ENCODE measurements at places on chromosomes 11 and 22.
A peak's percentile ranks its signal among the peaks of the same experiment; 100 is the strongest.

- peak; percentile 33 for DNase-seq
Observed at GRCh38 chr11:10233581-10233980, 60.4 kb downstream of the SBF2 start.

GRCh38 chr11:12053606-12054361 is 45.4 kb upstream of the DKK3 start:
- DNase-seq = no peak

DNA sequence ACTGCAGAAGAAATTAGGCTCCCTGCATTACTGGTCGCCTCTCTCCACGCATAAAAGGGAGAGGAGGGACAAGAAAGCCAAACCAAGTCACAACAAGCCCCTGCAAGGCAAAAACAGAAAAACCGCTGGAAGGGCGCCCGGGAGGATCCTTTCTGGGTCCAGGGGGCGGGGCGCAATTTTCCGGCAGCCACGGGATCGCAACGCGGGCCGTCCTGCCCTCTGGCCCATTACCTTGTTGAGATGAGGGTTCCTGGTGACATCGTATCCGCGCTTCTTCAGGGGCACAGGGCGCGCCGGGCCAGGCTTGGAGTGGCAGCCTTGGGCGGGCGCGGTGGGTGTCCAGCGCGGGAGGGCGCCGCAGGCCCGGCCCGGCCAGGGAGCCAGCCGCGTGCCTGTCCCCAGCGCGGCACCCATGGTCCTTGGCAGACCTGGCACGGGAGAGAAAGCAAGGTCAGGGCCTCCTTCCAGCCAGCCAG is 847 bp downstream of the ME3 start:
- DNase-seq = no peak

DNA sequence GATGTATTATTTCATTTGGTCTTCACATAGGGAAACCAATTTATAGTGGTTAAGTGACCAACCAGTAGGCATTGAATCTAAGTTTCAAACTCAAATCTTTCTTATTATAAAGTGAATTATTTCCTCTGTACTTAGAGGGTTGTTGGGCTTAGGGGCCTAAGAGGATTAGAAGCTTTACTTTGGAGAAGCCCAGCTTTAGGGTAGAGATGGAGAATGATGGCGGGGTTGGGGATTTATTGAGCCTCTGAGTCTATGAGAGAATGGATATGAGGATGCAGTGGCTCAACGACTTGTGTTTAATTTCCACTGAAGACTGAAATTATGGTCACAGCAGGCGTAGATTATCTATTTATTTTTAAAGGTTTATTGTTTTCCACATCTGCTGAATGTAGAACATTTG is 55.5 kb downstream of the CHRDL2 start:
- DNase-seq = peak; percentile 75

- DNase-seq = no peak
Observed at GRCh38 chr11:129864811-129865210, 30.6 kb downstream of the NFRKB start.

DNA sequence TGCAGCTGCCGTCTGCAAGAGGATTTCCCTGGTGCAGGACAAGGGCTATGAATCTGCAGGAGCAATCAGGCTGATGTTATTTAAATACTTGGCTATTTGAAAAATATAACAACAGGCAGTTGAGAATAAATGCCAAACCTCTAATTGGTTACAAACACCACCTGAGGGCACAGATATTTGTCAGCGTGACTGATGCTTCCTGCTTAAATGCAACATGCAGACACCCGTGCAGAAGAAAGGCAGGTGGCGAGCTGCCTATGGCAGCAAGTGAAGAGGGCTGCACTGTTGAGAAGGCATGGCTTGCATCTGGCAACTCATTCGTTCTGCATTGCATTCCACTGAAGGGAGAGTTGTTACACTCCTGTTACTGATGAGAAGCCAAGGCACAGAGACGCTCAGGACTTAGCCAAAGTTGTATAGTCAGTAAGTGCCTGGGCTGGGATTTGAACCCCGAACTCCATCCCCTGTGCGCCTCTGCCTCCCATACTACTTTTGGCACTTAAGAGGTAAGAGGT is 350.6 kb downstream of the TENM4 start:
- no peak for DNase-seq

DNA sequence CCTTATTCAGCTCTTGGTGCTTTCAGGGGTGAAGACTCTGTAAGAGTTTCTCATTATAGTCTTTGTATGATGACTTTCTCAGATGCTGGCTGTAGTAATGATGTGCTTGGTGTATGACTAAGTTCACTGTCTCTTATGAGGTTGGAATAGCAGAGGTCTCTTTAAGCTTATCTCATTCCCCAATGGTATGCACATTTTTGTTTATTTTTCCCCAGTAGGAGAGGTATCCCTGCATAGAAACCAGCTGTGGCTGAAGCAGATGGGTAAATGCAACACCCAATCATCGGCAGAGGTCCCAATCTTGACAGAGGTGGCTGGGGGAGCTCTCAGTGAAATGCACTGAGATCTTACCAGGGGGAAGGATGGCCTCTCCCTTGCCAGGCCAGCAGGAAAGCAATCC is 34.6 kb downstream of the BBOX1 start:
- DNase-seq = no peak

DNA sequence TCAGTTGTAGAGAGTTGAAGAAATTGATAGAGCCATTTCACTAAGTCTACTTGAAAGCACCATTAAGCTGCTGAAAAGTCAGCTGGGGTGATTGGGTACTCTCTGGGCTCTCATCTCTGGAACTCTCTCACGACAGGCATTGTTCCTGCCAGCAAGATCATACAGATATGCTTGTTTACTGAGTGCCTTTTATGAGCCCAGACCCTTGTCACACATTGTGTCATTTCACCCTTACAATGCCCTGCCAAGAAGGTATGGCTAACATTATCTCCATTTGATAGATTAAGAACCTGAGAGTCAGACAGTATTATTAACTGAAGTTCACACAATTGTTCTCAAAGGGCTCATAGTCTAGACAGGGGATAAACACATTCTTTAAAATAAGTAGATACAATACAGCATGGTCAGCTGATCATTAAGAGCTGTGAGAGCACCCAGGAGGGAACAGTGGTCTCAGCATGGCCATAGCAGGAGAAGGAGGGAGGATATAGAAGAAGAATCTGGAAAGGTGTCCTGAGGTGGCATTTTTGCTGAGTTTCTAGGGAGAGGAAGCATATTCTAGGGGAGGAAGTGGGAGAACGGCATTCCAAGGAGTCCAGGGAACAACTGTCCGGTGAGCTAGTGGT is 580.5 kb downstream of the INSC start:
- peak; percentile 24 for DNase-seq

DNA sequence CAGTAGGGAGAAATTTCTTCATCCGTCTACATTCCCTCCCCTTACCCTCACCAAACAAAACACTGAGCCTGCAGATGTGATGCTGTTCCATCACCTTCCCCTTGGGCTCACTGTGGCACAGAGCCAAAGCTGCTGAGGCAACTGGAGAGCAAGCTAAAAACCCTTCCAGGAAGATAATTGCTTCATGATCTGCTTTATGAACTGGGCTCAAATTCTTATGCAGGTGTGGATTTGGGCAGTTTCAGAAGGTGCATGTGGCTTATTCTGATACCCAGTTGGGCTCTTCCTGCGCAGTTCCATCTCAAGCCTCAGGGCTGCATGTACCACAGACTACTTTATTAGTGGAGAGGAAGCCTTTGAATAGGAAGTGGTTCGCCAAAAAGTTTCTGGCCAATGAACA is 58.3 kb downstream of the AAMDC start:
- no peak for DNase-seq

DNA sequence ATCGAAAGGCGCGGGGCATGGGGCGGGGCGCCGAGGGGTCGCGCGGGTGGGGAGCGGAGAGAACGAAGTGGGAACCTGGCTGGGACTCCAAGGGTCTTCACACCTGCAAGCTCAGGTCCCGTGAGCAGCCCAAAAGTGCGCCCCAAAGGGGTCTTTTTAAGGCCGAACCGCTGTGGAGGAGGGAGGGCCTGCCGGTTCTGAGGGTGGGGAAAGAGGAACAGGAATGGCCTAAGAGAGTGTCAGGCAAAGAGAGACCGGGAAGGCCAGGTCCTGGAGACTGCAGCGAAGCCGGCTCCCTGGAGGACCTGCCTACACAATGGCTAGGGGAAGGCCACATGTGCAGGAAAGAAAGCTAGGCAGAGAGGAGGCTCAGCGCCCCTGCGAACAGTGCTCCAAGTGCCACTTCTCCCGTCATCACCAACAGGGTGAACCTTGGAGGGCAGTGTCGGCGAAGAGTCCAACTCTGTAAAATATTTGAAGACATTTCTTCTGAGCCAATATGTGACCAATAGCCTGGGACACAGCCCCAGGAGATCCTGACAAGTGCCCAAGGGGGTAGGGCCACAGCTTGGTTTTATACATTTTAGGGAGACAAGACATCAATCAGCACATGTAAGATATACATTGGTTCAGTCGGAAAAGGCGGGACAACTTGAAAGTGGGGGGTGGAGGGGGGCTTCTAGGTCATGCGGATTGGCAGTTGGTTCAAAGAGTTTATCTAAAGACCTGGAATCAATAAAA is 710 bp upstream of the DGCR2 start:
- DNase-seq = no peak

GRCh38 chr11:104588970-104589369 is 309.3 kb downstream of the CASP12 start:
- DNase-seq = no peak

DNA sequence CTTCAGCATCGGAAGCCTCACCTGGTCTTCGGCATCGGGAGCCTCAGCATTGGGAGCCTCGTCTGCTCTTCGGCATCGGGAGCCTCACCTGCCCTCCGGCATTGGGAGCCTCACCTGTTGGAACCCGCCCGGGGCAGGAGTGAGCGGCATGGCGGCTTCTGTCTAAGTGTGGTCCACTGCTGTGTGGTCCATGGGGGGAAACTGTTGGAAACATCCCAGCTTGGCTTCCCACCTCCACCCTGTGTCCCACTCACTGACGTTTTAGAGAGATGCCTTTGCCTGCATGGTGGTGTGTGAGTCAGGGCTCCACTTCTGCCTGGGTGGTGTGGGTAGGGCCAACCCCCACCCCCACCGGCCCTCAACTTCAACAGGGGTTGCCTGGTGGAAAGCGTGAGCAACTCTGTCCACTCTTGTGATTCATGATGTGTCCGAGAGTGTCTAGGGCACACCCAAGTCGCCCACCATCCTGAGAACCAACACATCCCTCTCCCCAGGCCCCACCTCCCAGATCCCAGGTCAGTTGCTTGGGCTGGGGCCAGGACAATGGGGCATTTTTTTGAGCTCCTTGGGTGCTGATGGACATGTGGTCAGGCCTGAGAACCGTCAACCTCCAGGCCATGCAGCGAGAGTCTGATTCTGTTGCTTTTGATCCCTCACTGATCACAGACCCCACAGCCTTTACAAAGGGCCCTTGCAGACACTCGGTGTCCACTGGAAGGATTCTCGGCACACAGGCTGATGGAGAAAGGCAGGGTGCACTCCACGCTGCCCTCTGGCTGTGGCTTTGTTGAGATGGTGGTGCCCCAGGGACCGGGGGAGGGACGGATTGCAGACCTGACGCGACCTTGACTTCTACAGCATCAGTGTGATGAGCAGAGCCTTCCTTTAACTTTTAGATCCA is 406.7 kb downstream of the TBC1D22A start:
- no peak for DNase-seq

DNA sequence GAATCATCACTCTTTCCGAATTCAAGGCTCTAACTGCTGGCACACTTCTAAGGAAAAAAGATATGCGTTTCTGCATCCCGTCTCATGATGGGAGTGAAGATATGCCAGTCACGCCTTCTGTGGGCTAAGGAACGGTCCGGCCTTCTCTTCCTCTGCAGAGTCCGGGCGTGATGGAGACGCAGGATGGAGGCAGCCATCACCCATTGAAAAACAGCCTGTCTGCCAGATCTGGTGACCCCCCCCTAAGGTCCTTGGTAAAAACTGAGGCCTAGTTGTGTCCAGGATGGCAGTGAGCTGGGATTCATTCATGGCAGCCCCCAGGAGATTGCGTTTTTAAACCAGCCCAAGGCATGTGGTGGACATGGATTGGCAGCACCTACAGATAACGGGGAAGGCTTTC is 6.9 kb upstream of the EFCAB6 start:
- no peak for DNase-seq

- peak; percentile 45 for DNase-seq
Observed at GRCh38 chr11:47177229-47177845, 658 bp upstream of the ARFGAP2 start.

DNA sequence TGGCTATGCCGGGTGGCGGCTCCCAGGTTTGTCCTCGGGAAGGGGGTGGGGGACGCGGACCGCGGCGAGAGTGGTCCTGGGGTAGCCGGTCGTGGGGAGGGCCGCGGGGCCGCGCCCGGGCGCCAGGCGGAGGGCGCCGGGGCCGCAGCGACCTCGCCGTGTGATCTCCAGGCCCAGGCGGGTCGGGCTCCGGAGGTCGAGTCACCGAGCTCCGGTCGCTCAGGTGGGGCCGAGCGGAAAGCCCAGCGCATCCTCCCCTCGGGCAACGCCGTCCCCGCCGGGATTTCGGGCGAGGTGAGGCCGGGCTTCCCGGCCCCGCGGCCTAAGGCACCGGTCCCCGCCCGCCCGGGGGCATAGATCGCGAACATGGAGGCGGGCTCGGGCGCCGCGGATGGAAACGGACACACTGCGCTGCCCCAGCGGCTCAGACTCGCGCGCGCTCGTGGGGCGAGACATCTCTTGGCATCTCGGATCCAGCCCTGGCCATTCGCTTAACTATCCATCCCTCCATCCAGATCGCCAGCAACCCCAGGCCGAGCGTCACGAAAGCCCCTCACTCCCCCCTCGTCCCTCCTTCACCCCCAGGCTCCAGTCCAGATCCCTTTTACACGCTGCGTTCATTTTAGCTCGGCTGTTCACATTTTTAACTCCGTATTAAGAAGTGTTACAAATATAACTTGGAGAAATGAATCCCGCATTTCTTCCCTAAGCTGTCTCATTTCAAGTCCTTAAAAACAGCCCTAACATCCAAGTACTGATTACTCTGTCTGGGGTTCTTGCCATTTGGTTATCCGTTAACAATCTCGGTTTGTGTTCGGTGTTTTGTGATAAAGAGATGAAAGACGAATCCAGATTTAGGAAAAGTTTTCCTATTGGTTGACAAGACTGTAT is 460 bp downstream of the ZC3H12C start:
- no peak for DNase-seq

GRCh38 chr11:80916173-80916798 is 1475.5 kb upstream of the TENM4 start:
- no peak for DNase-seq

- DNase-seq = no peak
Observed at GRCh38 chr11:64726867-64727530, 4.0 kb upstream of the NRXN2 start.

- DNase-seq = no peak
Observed at GRCh38 chr11:118690553-118691304, 11.3 kb upstream of the TREH start.

DNA sequence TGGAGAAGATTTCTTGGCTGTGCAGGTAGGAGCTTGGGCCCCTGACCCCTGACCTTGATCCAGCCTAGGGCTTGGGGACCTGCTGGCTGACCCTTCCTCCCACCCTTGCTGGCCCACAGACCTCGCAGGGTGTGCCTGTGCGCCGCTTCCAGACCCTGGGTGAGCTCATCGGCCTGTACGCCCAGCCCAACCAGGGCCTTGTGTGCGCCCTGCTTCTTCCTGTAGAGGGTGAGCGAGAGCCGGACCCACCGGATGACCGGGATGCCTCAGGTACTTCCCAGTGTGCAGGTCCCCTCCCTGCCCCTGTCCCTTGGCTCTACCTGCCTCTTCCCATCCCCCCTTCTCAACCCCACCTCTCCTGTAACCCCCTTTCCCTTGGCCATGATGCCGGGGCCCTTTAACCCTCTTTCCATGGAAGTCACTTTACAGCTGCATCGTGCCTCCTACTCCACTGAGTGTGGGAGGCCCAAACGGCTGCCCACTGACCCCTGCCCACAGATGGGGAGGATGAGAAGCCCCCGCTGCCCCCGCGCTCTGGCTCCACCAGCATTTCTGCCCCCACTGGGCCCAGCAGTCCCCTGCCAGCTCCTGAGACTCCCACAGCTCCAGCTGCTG is 3.8 kb downstream of the INPPL1 start:
- DNase-seq = no peak

Measured in retinal pigment epithelial cell (primary cell).